ENCODE measurements at places on chromosomes 6 and 20.

- no peak for DNase-seq
Observed at GRCh38 chr20:50834599-50835005, 39.7 kb downstream of the BCAS4 start.

DNA sequence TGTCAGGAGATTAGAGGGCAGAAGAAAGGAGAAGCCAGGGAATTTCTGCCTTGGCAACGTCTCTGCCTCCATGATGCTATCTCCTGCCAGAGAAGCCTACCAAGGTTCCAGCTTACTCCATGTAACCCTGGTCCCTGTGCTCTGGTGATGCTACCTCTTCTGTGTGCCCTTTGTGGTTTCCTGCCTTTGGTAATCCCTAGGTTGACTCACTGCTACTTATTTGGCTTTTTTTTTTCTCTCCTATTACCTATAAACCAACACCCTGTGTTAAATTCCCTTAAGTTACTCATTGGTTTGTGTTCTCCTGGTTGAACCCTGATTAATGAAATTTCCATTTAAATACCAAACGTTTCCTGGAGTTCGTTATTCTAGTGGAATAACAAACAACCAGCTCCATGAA is 527.8 kb upstream of the FLRT3 start:
- DNase-seq = peak; percentile 21

DNA sequence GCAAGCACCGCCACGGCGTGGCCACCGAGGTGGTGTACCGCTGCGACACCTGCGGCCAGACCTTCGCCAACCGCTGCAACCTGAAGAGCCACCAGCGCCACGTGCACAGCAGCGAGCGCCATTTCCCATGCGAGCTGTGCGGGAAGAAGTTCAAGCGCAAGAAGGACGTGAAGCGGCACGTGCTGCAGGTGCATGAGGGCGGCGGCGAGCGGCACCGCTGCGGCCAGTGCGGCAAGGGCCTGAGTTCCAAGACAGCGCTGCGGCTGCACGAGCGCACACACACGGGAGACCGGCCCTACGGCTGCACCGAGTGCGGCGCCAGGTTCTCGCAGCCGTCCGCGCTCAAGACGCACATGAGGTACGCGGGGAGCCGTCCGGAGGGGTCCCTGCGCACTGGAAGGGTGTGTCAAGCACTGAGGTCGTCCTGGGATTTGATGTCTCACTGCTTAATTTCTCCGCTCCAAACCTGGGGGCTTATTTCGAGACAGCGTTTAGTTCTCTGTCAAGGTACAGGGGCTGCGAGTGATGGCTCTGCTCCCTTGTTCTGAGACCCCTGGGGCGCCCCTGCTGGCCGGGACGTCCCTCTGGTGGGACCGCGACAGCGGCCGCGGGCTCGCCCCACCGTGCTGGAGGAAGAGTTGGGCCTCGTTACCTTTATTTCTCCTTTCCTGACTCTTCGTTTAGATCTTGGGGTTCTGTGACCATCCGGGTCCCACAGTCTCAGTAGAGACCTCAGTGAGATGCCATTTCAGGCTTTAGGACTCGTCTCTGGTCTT is 3.6 kb downstream of the GZF1 start:
- DNase-seq = no peak

DNA sequence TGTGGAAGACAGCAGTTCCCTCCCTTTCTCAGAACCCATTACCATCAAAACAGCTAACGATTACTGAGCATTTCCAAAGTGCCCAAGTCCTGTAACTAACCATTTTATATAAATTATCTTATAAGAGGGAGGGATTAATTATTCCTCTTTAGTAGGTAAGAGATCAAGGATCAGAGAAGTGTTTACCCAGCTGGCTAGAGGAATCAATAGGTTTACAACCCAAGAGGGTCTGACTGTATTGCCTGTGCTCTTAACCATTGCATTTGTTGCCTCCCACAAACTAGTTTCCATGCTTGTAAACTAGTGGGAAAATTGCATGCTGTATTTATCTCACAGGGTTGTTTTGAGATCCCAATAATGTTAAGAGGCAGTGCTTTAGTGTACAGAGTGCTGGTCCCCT is 3.7 kb upstream of the DBNDD2 start:
- no peak for DNase-seq

- DNase-seq = no peak
Observed at GRCh38 chr20:14644306-14645097, 307.1 kb upstream of the FLRT3 start.

DNA sequence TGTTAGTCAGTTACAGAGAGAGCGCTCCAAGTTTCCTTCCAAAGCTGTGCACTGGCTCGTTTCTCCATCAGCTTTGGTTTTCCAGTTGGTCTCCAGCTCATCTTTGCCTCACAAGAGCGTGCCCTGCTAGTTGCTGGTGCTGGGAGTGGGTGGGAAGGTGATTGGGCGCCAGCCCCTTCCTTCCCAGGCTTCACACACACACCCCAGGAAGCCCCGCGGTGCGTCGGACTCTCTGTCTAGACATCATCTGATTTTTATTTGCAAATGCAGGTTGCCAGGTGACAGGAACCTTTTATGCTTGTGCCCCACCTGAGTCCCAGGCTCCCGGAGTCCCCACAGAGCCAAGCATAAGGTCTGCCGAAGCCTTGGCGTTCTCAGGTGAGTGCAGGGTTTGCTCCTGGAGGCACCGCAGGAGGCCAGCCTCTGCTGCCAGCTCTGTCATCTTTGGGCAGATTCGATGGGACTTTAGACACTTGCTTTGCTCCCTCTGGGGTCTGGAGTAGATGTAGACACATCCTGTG is 7.1 kb downstream of the IRF4 start:
- no peak for DNase-seq

DNA sequence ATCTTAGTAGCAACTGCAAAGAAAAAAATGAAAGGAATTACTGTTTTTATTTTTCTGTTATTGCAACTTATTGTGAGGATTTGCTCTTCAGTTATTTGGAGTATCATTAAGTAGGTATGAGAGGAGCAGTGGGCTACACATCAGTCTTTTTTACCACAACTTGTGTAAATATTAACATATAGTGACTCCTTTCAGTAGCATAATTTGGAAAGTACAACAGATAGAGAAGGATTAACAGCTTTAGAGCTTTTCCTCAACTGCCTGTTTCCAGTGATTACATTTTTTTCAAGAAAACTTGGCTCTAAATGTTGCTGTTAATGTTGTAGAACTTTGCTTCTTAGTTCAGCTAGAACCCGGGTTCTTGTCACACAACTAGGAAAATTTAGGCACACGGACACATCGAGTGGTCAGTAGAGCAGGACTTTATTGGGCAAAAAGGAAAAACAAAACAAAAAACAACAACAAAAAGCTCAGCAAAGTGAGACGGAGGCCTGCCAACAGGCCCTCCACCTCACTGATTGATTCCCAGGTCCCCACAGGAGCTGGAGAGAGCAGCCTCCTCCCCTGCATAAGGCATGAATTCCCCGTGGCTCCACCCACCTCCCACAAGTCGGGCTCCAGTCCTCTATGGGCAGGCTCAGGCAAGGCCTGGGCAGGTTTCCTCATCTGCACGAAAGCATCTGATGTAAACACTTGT is 75.1 kb downstream of the ADGRG6 start:
- DNase-seq = peak; percentile 68

- DNase-seq = no peak
Observed at GRCh38 chr6:157559201-157559756, 178.3 kb downstream of the ZDHHC14 start.

DNA sequence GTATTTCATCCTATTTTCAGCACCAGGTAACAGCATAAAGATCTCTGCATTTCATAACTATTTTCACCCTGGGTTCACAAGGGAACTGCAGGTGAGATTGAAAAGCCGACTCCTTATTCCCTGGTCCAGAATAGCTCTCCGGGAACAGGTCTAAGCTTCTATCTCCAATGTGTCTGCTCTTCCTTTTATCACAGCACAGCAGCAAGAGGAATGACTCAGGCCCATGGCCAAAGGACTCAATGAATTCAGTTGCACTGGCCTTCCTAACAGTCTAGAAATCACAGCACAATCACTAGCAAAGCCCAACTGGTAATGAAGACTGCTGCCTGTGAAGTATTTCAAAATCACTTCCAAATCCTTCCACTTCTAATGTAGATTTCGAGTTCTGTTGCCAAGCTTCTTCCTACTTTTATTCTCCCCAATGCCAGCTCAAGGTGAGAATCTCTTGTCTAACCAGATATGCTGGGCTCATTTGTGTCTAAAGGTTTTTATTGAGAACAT is 30.7 kb downstream of the HMGN3 start:
- DNase-seq = no peak

GRCh38 chr6:148616841-148617240 is 130.0 kb upstream of the UST start:
- DNase-seq = no peak

DNA sequence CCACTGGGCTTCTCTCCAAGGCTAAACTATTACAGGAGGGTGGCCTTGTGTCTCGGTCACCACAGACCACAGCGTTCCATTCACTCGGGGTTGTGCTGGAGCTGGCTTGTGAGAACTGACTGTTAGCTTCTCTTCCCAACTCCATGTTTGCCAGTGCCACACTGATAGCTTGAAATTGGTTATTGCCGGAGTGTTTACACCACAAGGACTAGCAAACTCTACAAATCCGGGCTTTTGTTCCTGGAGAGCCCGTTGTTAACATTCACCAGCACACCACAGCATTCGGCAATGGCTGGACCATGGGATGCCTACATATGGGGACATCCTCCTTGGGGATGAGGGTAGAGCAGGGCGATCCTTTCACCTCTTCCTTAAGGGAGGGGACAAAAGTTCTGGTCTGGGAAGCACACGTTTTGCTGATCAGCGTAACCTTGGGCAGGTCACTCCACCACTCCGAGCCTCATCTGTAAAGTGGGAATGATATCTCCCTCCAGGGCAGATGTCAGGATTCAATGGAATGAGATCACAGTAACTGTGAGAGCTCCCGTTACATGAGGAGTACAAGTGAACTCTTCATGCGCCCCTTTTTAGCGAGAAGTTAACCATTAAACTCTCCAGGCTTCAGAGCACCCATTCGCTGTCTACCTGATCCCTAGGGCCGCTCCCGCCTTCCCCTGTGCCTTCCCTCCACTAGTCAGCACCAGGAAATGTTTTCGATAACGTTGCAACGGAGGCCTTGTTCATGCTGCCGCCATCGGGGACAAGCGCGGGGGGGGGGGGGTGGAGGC is 41.7 kb upstream of the TTPAL start:
- no peak for DNase-seq

GRCh38 chr20:45495501-45495941 is 19.9 kb downstream of the SPINT3 start:
- DNase-seq = no peak

- DNase-seq = no peak
Observed at GRCh38 chr6:1796706-1797529, 187.2 kb downstream of the FOXC1 start.

- no peak for DNase-seq
Observed at GRCh38 chr6:70150521-70150920, 152.4 kb downstream of the COL9A1 start.

Measured in RCC 7860 (cell line).